ENCODE measurements at places on chromosomes 1 and 21.

DNA sequence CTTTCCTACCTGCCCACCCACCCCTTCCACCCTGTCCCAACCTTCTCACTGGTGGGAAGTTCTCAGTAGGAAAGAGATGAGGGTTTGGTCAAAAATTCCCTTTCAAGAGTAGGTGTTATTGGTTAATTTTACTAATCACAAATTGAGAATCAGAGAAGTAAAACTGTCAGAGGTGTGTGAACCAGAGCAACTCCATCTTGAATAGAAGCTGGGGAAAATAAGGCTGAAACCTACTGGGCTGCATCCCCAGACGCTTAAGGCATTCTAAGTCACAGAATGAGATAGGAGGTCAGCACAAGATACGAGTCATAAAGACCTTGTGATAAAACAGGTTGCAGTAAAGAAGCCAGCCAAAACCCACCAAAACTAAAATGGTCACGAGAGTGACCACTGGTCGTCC lies 11.5 kb downstream of the PLA2G2D start:
- no peak for DNase-seq

GRCh38 chr21:31872452-31873274 lies at the start of gene HUNK:
Gene HUNK, plus strand, starts transcription at chr21:31873020. Its CDS starts 655 bp downstream, at chr21:31873675.
- DNase-seq: peak; percentile 56

DNA sequence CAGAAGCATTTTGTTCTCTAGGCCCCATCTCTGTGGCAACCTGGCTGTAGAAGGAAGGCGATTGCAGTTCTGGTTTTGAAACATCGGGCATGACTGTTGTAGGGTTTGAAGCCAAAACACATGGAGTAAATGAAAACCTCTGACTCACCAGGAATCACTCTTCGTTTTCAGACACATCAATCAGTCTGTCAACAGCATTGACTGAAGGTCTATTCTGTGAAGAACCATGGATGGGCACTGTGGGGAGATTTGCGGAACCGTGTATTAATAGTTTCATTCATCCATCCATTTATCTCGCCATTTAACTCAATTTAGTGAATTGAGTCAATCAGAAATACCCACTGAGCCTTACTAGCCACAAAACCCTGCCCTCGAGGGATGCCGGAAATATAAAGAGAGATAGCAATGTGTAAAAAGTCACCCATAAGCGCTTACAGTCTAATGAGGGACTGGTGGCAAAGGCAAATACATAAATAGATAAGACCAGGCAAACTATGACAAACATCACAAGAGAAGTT lies 364.6 kb upstream of the PROX1 start:
- no peak for DNase-seq

DNA sequence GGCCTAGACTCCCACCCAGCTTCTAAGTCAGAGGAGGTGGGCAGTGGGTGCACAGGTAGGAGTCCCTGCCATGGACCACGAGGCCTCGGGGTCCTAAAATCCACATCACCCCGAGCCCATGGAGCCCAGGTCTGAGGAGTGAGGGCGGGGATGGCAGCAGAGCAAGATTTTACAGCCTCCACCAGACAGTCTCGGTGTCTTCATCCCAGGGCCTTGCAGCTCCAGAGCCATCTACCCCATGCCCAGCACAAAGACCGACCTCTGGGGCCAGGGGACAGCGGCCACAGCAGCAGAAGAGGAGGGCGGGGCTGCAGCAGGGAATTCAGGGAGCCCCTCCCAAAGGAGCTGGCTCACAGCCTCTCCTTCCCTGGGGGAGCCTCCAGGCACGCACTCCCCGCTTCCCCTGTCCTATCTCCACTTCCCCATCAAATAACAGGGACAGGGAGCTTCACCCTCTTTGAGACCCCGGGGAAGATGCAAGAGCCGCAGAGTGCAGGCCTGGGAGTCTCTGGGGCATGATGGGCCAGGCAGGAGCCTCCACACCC lies 14.6 kb downstream of the CHD5 start:
- DNase-seq: no peak

- peak; percentile 38 for DNase-seq
These were observed 302.8 kb upstream of the VAMP3 start for GRCh38 chr1:7468248-7468647.

GRCh38 chr1:2091611-2092604 lies 41.7 kb downstream of the PRKCZ start:
- DNase-seq: peak; percentile 23

DNA sequence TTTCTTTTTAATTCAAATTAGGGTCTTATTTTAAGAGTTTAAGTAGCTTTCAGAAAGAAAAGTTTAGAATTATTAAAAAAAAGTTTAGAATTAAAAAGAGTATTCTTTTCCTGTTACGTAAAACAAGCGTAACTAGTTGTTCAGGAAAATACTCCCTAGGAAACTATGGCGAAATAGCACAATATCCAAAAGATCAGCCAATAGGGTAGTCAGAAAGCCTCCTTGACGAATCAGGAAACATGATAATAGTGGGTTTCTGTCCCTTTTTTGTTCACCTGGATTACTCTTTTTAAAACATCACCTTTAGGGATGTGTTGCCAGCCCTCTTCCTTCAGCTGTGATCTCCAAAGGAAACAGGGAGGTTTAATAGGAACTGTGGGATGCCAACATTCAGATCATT lies 25.2 kb downstream of the S1PR1 start:
- DNase-seq: no peak

- peak; percentile 52 for DNase-seq
These were observed 115.5 kb downstream of the KCNK2 start for GRCh38 chr1:215198021-215198420.

DNA sequence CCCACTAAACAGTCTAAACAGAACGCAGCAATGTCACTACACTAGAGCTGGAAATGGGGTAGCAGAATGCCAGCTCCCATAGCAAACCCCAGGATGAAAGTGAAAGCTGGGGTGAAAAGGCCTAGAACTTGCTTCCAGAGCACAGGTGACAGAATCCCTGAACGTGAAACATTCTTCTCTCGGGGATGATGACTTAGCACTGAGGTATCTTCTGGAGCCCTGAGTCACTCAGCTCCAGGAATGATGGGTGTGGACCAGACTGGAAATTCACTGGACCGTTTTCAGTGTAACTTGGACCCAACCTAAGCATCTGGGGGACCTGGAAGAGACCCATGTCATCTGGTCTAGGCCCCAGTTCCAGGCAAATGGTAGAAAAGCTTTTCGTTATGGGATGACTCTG lies 108.9 kb downstream of the CDC7 start:
- peak; percentile 81 for DNase-seq

DNA sequence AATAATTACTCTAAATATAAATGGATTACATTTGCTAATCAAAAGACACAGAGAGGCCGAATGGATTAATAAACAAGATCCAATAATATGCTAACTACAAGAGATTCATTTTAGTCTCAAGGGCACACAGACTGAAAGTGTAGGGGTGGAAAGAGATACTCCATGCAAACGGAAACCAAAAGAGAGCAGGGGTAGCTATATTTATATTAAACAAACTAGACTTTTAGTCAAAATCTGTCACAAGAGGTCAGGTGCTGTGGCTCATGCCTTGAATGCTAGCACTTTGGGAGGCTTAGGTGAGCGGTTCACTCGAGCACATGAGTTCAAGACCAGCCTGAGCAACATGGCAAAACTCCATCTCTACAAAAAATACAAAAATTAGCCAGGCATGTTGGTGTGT lies 33.6 kb upstream of the DISP1 start:
- no peak for DNase-seq

GRCh38 chr1:226964611-226965486 lies 24.8 kb downstream of the COQ8A start:
- DNase-seq: no peak

DNA sequence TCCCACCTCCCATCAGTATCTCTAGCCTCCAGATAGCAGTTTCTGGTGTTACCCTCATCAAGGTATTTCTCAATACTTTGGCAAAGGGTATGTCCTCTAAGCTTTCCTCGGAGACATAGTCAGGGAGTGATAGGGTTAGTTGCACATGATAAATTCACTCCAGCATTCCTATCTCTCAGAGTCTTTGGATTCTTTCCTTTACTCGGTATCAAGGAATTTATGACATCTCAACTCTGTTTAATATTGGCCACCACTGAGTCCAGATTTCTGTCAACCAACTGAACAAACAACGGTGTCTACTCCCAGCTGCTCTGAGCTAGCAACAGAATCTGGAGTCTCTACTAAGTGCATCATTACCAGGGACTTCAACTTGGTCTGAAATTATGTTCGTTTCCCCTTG lies 233.4 kb downstream of the TM2D1 start:
- DNase-seq: peak; percentile 32

DNA sequence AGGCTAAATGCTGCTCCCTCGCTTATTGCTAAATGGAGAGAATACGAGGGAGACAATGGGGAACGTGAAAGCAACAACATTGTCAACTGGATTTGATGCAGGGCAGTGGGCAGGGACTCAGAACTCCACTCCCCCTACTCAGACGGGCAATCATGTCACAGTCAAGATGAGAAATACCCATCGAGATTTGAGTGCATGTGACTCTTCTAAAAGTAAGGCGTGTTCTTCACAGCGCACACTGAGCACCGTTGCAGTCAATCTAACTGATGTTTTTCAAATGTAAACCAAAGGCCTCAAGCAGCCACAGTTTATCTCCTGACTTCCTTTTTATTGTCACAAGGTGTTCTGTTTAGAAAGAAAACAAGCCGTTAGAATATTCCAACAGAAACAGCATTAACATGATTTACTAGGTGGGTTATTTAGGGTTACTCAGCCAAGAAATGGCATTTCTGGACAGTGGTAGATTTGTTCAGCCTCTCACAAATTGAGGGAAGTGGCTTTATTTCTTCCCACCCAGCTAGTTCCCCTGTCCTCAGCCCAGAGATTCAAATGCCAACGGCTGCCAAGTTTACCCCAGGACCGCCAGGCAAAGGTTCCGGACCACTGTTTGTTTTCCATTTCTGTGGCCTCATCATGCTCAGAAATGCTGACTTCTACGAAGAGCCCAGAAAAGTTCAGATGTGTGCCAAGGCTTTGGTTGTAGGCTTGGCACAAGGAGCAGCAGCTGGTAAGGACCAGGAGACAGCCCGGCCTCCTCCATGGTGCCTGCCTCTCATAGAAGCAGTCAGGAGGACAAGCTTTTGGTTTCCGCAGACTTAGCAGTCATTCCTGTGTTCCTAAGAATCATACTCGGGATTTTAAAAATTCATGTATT lies 171.4 kb downstream of the KIF26B start:
- DNase-seq: no peak

DNA sequence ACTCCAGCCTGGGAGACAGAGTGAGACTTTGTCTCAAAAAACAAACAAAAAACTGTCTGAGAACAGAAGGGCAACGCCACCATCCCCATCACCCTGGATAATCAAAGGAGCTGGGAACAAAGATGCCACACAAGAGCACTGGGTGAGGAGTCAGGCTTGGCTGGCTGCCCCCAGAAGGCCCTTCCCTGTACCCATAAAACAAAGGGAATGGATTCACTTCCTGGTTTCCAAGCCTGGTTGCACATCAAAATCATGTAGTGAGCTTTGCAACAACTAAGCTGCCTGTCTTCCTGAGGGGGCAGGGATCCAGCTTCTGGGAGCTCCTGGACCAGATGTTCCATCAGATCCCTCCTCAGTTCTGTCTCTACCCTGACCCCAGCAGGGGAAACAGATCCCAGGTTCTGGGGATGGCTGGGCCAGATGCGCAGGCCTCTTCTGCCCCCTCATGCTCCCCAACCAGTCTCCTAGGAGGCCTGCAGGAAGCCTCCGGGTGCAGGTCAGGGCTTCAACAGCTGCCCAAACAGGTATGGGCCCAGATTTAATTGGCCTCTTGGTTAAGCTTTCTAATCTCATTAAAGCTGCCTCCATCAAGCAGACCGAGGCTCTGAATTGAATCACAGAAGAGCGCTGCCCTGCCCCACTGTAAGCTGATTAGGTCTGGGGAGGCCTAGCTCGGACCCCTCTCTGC lies 97.8 kb downstream of the MRPL37 start:
- DNase-seq: peak; percentile 40

- DNase-seq: no peak
These were observed 239.1 kb upstream of the RUNX1 start for GRCh38 chr21:35288238-35288637.

DNA sequence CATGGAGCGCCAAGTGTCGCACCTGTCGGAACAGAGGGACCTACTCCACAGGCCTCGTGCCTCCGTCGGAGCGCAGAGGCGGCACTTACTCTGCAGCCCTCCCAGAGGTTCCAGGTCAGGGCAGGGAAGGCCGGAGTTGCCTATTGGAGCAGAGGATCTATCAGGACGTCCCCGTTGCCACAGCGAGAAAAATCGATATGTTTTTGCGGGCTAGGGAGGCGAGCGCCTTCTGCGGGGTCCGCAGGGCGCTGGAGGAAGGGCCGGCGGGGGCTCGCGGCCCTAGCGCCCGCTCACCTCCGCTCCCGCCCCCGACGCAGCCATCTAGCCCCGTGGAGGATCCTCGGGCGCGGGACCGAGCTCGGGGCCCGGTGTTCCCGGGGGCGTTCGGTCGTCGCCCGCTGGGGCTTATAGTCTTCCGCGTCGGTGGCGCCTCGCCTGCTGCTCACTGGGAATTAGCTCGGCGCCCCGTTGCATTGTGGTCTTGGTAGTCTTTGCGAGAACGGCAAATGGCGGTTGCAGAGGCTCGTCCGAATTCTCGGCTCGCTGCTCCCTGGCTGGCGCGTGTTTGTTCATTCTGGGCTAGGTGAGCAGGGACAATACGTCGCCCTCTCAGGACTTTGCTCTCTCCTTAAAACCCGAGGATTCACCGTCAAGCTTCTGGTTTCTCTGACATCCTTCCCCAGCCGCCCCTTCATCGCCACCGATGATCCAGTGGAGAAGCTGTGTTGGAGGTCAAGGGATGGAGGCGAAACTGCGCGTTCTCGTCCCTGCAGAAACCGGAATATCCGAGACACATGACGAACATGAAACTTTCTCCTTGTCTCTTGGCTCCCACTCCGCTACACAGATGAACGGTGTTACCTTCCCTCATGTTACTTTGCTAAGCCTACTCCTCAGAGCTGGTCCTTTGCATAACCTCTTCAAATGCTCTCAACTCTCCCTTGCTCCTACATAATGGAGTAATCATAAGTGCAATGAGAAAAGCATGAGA lies at the start of gene JTB:
TSS of gene JTB (minus strand) at position 425 of the 991 bp plus-strand sequence. CDS start at position 3, 422 bp downstream.
- DNase-seq: peak; percentile 74

DNA sequence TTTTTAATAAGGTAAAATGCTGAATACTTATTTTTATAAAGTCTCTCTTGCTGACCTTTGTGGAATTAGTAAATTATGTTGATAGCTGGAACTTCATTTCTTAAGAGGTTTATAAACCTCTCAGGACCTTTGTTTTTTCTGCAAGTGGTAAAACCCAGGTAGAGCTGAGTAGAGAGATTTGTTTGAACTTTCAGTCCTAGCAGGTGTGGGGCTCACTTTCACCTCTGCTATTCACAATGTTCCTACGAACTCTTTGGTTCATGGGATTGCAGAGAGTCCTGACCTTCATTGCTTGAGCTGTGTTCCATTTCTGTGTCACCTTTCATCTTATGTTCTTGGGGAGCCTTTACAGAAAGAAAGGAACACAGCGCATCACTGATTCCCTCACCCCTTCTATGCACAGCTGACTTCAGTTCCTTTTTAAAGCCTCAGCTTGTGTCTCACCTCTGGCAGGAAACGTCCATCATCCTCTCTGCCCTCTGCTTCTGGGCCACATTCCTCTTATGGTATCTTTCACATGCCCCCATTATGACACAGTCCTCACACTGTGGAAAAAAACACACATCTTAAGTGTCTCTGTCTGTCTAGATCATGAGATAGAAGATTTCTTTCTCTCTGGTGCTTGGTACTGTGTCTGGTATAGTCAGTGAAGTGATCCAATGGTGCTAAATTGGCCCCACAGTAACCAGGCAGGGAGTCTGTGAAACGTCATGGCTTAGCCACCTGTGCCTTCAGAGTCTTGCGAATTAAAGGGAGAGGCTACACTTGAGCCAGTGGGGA lies 262.5 kb upstream of the B3GALT2 start:
- no peak for DNase-seq

- DNase-seq: peak; percentile 92
These were observed 1.2 kb upstream of the DHRS3 start for GRCh38 chr1:12618965-12619791.
